ENCODE measurements at places on chromosomes 2 and 18. TPM values are rescaled to one million over a fixed set of nuclear protein-coding genes. Genes with fewer than 3 reads are reported as not detected.

HOXD1 gene
- total RNA-seq: not detected

IKZF2 gene
- total RNA-seq: 9.1 TPM

MAPRE2 gene
- total RNA-seq: 46.4 TPM

GRCh38 chr2:120871881-120872620 is 136.4 kb downstream of the GLI2 start:
- DNase-seq: no peak

AQP12B gene
- total RNA-seq: not detected

GRCh38 chr2:105387225-105387624 is 11.6 kb downstream of the FHL2 start:
- DNase-seq: no peak

DNA sequence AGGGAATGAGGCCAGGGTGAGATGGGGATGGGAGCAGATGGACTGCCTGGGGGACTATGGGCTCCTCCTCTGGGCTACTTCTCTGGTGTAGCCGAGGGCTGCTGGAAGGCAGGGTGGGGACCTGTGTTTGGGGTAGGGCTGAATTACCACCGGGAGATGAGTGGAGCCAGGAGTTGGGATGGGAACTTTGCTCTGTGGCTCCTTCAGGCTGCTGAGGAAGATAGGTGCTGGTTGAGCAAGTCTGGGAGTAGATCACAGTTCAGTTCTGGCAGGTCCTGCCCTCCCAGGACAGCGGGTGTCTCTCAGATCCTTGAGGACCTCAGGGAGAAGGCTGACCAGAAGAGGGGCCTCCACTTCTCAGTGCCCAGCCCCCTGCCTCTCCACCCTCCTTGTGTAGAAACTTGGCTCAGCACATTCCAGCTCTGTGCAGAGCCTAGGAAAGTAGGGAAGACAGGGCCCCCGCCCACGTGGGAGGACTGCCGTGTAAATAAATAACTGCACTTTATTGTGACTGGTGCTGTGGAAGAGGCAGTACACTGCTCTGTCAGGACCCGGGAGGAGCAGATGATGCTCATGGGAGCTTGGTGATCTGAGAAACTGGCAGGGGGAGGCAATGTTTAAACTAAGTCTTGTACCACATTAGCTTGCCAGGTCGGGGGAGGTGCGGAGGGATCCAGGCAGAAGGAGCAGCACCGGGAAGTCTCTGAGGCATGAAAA is 15.3 kb downstream of the TET3 start:
- DNase-seq: no peak

RESP18 gene
- not detected for total RNA-seq

DNA sequence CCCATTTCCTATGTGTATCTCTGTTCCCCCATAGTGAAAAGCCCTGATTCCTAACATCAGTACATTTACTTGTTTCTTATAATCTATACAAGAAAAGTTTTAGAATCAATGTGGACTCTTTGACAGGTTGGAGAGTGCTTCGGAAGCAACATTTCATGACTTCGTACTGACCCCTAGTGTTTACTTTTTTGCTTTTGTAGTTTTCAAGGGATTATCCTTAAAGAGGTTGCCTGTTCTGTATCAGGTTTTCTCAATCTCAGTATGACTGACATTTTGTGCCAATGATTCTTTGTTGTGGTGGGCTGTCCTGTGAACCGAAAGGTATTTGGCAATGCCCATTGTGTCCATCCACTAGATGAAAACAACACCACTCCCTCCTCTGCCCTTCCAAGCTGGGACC is 43.3 kb upstream of the SERPINB2 start:
- no peak for DNase-seq

MALL gene
- total RNA-seq: 0.31 TPM

NEURL3 gene
- total RNA-seq: 1.1 TPM

PLCL1 gene
- 1.7 TPM for total RNA-seq

DNA sequence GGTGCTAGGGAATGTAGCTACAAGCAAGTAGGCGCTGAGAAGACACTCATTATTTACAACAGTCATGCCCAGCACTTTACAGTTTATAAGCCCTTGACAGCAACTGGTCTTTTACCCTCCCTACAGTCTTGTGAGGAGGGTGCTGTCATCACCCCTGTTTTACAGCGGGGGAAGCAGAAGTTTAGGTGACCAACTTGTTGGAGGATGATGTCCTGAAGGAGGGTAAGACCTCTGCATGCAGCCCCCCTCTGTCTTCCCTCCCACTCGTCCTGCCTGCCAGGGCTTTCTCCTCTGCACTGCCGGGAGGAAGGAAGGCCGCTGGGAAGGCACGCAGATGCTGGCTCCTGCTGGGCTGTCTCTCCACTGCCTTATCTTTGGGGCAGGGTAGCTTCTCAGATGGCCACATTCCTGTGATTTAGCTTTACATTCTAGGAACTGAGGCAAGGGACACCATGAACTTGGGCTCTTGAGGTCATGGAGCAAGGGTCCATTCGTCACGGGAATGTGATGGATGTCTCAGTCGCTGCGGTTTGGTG is 972 bp downstream of the IL1R1 start:
- DNase-seq: no peak

GRCh38 chr2:233063269-233063975 is 3.3 kb downstream of the INPP5D start:
- peak; percentile 58 for DNase-seq

GRCh38 chr2:97869722-97870346 is 125.9 kb downstream of the TMEM131 start:
- DNase-seq: no peak

Measured in activated CD4-positive, alpha-beta memory T cell treated with anti-CD3 and anti-CD28 coated beads for 36 hours (primary cell).